Stimulated activated CD8-positive, alpha-beta memory T cell treated with anti-CD3 and anti-CD28 coated beads, Interleukin-7, amount 100 ng/mL, for 1 hour (primary cell): ENCODE measurements at places on chromosomes 13 and 19.

GRCh38 chr13:95660981-95661581 is 15.9 kb upstream of the DNAJC3 start:
- DNase-seq, result no peak

DNA sequence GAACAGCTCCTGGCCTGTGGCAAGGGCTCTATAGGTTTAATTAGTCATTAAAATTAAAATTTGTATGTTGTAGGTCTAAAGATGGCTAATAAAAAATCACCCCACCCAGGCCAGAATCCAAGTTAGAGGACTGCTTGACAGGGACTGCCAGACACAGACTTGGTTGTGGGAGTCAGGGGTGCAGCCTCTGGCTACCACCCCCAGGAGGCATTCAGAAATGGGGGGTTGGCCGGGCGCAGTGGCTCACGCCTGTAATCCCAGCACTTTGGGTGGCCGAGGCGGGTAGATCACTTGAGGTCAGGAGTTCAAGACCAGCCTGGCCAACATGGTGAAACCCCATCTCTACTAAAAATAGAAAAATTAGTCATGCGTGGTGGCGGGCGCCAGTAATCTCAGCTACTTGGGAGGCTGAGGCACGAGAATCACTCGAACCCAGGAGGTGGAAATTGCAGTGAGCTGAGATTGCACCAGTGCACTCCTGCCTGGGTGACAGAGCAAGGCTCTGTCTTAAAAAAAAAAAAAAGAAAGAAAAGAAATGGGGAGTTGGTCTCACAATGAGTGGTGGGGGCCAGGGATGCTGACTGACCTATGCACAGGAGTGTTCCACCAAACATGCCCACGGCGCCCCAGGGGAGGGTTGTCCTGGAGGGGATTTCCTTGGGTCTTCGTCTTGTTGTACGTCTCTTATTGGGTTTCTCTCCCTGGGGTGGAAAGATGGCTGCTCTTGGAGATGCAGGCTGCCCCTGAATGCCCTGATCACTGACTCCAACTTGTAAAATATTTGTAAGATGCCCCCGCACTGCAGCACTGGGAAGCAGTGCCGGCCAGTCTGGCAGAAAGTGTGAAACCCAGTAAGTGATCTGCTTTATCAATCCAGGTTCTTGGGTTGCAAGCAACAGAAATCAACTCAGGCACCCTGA is 68.8 kb downstream of the SIPA1L3 start:
- no peak for DNase-seq

DNA sequence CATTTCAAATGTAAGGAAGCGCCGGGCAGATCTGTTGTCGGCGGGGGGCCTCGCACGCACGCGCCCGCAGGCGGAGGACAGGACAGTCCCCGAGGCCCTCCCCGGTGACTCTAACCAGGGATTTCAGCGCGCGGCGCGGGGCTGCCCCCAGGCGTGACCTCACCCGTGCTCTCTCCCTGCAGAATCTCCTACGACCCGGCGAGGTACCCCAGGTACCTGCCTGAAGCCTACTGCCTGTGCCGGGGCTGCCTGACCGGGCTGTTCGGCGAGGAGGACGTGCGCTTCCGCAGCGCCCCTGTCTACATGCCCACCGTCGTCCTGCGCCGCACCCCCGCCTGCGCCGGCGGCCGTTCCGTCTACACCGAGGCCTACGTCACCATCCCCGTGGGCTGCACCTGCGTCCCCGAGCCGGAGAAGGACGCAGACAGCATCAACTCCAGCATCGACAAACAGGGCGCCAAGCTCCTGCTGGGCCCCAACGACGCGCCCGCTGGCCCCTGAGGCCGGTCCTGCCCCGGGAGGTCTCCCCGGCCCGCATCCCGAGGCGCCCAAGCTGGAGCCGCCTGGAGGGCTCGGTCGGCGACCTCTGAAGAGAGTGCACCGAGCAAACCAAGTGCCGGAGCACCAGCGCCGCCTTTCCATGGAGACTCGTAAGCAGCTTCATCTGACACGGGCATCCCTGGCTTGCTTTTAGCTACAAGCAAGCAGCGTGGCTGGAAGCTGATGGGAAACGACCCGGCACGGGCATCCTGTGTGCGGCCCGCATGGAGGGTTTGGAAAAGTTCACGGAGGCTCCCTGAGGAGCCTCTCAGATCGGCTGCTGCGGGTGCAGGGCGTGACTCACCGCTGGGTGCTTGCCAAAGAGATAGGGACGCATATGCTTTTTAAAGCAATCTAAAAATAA is 18.2 kb downstream of the IL17D start:
- no peak for DNase-seq

DNA sequence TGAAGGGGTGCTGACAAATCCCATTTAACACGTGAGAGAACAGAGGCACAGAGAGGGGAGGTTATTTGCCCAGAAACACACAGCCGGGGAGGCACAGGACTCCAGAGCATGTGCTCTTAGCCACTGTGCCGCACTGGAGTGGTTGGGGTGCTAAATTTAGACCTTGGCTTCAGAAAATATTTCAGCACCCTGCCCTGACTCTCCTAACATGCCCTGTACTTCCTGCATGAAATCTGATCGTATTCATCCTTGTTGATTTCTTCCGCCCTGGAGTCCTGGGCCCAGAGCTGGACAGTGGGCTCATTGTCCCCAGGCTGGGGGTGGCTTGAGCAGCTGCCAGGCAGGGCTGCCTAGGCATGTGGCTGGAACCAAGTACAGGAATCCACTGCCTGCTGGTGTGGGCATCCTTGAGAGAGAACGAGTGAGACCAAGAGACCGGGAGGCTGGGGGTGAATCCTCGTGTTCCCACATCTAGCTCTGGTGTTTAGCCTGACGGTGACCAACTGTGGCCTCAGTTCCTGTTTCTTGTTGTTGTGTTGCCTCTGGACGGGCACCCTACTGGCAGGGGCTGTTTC is 5.3 kb downstream of the SLC27A1 start:
- DNase-seq, result no peak

DNA sequence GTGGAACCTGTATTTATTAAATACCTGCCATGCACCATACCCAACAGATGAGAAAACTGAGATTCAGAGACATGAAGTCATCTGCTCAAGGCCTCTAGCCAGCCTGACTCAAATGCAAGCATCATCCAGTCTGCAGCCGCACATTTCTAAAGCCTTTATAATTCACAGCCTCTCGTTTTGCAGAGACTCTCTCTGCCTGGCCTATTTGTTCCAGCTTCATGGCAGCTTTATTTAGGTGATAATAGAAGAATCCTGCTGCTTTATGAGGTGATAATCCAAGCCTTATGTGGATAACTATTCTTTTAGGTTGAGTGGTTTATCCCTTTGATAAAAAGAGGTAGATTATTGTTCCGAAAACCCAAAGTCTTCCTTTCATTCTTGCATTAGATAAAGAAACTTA is 58.4 kb downstream of the OXGR1 start:
- DNase-seq, result no peak

GRCh38 chr13:33636243-33636642 is 181.7 kb upstream of the RFC3 start:
- no peak for DNase-seq

- no peak for DNase-seq
Measured at GRCh38 chr19:11141937-11142527, 13.6 kb downstream of the SPC24 start.

- DNase-seq, result no peak
Measured at GRCh38 chr13:106619688-106620555, 52.0 kb upstream of the ARGLU1 start.

GRCh38 chr19:38543807-38544568 is 73.8 kb downstream of the MAP4K1 start:
- no peak for DNase-seq
